ENCODE measurements at places on chromosomes 4 and X.

DNA sequence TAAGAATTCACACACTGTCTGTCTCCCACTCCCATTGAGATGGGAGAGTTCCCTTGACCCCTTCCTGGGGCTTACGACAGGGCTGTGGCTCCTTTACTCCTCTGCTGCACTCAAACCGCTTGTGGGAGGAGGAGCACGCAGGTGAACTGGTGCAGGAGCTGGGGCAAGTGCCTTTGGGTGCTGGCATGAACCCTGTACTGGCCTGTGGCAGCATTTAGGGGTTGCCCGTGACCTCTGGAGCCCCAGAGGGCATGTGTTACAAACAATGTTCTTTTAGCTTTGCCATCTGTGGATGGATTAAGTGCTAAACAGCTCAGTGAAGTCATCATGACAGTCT, 21.8 kb upstream of the FTHL17 start:
- no peak for DNase-seq

DNA sequence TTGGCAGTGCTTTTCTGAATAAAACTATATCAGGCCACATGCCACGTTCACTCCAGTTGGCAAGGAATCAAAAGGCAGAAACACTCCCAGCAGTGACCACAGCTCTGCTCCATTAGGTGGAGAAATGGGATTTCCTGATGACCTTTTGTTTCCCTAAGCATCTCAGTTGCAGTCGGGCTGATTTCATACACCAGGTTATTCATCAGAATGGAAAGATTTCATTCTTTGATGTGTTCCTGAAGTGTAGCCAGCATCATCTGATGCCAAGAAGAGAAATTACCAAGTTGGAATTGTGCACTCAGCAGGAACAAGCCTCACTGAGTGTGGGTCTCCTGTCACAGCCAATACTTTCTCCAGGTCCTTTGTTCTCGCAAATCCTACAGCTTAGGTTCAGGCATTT, 193.7 kb downstream of the SPATA18 start:
- DNase-seq = no peak

GRCh38 chr4:126221717-126222340, 907.1 kb downstream of the FAT4 start:
- no peak for DNase-seq

GRCh38 chr4:1608196-1608820, 75.8 kb downstream of the FAM53A start:
- DNase-seq = no peak

- no peak for DNase-seq
Observed at GRCh38 chrX:18575744-18576143, 96.2 kb downstream of the RS1 start.

DNA sequence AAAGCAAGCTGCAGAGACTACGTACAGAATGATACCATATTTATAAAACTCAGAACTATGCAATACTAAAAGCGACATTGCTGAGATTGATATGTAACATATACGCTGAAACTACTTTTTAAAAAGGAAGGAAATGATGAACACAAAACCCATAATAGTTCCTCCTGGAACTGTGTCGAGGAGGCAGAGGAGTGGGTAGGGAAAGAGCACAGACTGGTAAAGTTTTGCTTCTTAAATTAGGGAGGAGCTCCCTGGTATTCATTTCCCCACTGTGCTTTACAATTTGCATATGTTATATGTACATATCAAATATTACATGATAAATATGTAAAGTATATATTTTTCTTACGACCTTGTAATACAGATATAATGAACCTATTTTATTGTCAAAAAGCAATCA, 13.9 kb downstream of the UFSP2 start:
- DNase-seq = no peak

DNA sequence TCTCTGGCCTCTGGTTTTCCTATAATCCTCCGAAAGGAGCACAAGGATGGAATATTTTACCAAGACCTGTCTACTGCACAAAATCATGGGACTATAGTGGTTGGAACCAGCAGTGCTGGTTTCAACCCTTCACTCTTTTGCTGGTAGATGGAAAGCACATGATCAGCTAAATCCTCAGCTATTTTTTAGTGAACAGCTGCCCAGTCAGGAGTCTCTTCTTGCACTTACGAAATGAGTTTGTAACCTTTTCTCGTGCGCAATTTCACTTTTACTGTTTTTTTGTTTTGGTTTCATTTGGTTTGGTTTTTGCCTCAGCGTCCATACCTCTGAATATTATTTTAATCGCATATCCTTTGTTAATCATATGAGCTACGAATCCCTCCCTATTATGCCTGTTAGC, 418.5 kb upstream of the CPEB2 start:
- DNase-seq = no peak

GRCh38 chr4:93002240-93002639, 698.5 kb downstream of the GRID2 start:
- no peak for DNase-seq

- no peak for DNase-seq
Observed at GRCh38 chr4:164617911-164618310, 136.0 kb upstream of the SMIM31 start.

GRCh38 chr4:10117359-10118047, 904 bp upstream of the WDR1 start:
- DNase-seq = no peak

- no peak for DNase-seq
Observed at GRCh38 chr4:16161851-16162408, 64.3 kb downstream of the TAPT1 start.

GRCh38 chrX:130039847-130040246, 57.4 kb downstream of the BCORL1 start:
- no peak for DNase-seq

DNA sequence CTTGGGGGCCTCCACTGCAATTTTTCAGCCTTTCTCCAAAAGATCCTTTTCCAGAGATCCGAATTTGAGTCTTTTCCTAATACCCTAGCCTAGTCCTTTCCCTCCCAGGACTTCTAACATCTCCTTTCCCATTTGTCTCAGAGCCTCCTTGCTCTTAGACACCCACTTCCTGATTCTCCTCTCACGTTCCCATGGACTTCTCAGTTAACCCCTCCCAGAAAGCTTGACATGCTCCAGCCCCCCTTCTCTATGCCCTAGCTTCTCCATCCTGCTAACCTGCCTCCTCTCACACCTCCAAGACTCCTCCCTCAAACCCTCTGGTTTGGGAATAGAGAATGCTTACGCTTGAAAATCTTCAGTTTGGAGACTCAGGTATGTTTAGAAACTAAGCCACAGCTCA, 2.5 kb downstream of the UBA1 start:
- no peak for DNase-seq

DNA sequence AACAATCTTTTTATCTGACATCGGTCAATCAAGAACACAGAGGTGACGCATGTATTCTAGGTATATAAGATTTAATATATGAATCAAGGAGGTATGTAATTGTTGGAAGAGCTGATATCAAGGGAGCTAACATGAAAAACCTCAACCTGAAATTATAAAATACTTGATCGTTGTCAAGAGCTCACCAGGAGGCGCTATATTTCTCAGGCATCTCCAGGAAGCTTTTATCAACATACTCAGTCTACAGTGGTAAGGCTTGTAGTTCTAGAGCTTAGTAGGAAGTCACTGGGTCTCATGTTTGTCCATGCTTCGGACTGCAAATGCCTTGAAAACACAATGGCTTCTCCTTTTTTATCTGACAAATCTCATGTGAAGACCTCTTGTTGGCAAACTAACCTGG, 156.1 kb downstream of the GRXCR1 start:
- DNase-seq = no peak

GRCh38 chr4:4884611-4885010, 25.1 kb downstream of the MSX1 start:
- DNase-seq = no peak

All from H54 (cell line).